ENCODE measurements at places on chromosomes 16 and 17.
A peak's percentile ranks its signal among the peaks of the same experiment; 100 is the strongest.

DNA sequence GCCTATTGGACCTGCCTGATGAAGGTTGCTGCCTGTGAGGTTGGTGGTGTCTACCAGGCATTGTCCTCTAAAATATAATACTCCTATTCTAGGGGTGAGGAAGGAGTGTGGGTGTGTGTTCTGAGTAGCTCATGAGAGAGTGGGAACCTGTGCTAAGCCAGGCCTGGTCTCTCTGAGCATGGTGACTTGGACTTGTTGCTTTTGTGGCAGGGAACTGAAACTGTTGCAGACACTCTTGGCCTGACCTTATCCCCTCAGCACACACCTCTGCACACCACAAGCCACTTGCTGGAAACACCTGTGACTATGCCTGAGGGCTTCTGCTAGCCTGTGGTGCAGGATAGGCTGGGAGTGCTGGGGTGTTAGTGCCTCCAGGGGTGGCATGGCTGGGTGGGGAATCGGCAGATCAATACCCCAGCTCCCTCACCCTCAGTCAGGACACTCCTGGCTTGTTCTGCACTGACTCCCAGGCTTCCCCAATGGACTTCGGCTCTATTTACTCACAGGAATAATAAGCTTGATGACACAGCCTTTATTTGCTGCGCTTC, 29.9 kb downstream of the PLCG2 start:
- DNase-seq: peak; percentile 31

- DNase-seq: no peak
Observed at GRCh38 chr17:63150994-63151464, 185.0 kb downstream of the TANC2 start.

- no peak for DNase-seq
Observed at GRCh38 chr16:82605863-82606620, 20.7 kb upstream of the CDH13 start.

DNA sequence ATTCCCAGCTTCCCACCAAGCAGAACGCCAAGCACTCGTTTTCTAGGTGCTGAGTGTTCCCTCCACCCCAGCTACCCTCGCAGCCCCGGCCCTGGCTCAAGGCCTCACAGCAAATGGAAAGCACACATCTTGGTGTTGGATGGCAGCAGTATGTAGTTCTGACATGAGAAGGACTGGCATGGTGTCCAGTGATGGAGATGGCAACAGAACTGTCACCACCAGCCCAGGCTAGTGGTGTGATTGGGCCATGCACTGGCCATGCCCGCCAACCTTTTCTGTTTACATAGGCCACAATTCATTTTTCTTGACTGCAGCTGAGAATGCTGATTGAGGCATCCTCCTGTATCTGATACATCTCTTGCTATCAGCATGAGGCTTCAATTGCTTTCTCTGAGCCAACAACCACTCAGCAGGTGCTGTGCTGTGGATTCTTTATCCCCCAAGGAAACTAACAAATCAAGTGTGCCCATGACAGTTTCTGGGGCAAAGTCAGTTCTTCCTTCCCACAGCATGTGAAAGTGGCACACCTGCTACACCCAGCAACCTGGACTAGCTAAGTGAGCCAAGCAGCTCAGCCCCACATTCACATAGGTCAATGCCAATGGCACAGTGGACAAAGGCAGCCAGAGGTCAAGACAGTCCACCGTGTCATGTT, 3.8 kb downstream of the SLC12A4 start:
- no peak for DNase-seq

All from stimulated activated naive CD8-positive, alpha-beta T cell treated with anti-CD3 and anti-CD28 coated beads, Interleukin-15, Interleukin-2, amounts not matched to agents 100 U/mL and 50 U/mL, for 24 hours (primary cell).